Activated CD4-positive, alpha-beta T cell treated with anti-CD3 and anti-CD28 coated beads, Interleukin-2, amount 50 U/mL, for 48 hours (primary cell): ENCODE measurements at places on chromosomes 6 and 20.

DNA sequence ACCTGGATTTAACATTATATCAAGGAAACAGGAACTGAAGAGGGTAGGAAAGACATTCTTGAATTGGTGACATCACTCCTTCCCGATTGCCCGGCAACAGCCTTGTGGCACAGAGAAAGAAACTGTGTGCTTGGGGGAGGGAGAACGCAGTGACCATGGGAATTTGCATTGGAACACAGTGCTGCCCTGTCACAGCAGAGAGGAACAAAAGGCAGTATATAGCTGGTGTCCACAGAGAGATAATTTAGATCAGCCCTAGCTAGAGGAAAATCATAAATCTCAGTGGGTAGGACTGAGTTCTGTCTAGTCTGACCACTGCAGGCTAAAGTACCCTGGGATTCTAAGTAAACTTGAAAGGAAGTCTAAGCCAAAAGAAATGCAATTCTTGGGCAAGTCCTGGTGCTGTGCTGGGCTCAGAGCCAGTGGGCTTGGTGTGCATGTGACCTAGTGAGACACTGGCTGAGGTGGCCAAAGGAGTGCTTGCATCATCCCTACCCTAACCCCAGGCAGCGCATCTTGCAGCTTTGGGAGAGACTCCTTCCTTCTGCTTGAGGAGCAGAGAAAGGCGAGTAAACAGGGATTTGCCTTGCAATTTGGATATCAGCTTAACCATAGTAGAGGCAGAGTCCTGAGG is 697.6 kb downstream of the HACE1 start:
- DNase-seq = no peak

- no peak for DNase-seq
These were observed 69.0 kb upstream of the UST start for GRCh38 chr6:148677594-148678476.

- no peak for DNase-seq
These were observed 8.8 kb downstream of the WFDC3 start for GRCh38 chr20:45782890-45783289.

- DNase-seq = no peak
These were observed 4.9 kb downstream of the DDO start for GRCh38 chr6:110410511-110410910.

DNA sequence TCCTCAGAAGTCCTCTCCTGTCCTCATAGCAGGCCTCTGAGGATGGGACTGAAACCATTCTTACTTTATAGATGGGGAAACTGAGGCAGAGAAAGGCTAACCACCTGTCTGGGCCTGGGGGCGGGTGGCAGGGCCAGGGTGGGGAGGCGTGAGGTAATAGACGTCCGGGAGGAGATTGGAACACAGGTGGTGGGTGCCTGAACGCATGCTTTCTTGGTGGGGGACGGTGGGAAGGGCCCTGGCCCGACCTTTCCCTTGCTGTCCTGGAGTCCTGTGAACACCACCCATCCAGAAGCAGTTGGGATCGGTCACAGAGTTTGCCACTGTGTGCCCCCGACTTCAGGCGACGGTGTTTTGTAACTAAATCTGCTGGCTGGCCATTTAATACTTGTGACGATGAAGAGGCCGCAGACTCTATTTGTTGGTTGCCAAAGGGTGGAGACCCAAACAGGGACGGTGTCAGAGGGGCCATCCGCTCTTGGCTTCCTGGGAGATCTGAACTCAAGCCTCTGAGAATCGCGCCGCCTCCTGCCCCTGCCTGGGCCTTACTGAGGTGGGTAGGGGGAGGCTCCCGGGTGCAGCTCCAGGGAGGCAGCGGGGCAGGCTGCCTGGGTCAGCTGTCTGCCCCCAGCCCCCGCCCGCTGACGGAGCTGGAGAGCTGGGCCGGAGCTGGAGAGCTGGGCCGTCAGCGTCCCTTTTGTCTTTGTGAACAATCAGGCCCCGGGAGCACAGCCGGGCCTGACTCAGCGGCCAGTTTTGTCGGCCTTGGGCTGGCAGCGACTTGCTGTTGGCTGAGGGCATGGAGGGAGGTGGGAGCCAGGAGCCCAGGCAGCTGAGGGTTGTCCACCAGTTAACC is 4.1 kb downstream of the RBM38 start:
- DNase-seq = no peak

- DNase-seq = no peak
These were observed 49.6 kb downstream of the KIZ start for GRCh38 chr20:21175433-21175832.

- no peak for DNase-seq
These were observed 85.3 kb upstream of the TIAM2 start for GRCh38 chr6:154909821-154910220.

DNA sequence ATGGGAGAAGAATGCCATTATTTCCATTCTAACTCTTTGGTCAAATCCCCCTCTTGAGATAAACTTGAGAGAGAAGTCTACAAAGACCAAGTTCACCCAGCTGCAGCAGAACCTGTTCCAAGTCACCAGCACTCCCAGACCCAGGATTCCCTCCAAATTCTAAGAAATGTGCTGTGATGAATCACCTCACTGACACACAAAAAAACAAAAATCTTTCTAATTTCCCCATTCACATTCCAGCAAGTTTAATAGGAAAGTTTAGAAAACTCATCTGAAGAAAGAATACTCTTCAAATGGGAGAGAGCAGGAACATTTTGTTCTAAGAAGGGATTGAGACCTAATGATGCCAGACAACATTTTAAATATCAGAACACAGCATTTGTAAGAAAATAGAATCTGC is 213.6 kb upstream of the PLCB4 start:
- DNase-seq = no peak

DNA sequence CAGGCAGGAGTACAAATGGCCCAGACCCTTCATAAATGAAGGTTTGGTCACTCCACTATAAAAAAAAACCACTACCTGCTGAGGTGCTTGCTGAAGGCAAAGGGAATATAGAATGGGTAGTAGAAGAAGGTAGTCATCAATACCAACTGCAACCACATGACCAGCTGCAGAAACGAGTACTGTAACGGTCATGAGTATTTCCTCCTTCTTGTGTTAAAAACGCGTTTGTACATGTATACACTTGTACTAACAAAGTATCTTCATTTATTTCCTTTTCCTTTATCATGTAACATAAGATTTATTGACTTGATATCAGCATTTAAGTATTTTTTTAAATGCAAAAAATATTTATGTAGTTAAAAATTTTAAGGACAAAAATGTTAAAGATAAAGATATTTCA is 238.6 kb downstream of the TFAP2B start:
- no peak for DNase-seq

DNA sequence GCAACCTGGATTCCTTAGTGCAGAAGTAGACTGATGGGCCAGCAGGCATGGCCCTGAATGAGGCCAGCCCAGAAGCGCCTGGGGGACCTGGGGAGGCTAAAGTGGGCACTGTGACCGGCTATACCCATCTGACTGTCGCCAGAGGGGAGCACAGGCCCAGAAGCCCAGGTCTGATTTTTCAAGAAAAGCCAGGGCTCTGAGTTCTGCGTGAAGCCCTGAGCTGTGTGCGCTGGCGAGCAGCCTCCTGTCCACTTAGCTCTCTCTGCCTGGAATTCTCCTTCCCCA is 111.7 kb downstream of the SULF2 start:
- DNase-seq = no peak

- DNase-seq = no peak
These were observed 117.2 kb downstream of the PDE10A start for GRCh38 chr6:165545806-165546205.

GRCh38 chr20:61629602-61630390 is 377.7 kb downstream of the CDH4 start:
- no peak for DNase-seq

DNA sequence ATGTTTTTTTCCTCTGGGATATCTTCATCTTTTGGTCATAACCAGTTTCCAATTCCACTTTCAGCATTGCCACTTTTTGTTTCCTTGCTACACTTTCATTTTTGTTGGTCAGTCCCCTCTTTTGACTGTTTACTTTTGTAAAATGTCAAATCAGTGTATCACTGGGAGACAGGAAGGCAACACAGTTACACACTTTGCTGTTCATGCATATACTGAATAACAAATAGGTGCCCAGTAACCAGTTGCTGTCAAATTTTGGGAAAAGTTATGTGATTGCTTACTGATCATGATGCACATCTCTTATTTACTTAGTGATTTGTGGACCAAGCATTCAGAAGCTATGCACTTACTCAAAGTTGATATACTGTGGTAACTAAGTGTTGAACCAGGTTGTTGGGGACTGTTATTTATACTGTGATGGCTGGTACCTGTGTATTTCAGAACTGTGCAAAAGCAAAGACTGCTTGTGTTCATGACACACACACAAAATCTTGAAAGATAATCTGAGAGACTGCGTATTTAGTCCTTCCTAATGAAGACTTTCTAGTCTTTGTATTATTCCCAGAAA is 41.0 kb downstream of the ZNF292 start:
- DNase-seq = no peak

GRCh38 chr20:5156675-5157448 is 30.1 kb downstream of the CDS2 start:
- DNase-seq = no peak

GRCh38 chr20:46491354-46491753 is 22.0 kb downstream of the ZNF334 start:
- DNase-seq = no peak

DNA sequence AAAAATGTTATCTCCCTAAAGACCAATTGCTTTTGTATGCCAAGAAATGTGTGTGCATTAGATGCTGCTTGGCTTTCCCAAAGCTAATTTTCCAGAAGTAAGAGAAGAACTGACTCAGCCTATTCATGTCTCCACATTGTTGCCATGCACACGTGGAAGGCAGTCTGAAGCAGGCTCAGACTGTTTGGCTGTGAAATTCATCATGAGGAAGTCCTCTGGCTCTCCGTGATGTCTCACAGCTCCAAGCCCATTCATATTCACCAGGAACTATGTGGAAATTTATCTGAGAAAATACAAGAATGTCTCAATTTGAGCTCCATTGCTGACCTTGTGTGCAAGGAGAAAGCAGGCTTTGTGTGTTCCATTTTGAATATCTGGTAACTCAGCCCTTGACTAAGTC is 1022.2 kb upstream of the GJE1 start:
- no peak for DNase-seq
